ENCODE measurements at places on chromosomes 2 and 18. TPM values are rescaled to one million over a fixed set of nuclear protein-coding genes. Genes with fewer than 3 reads are reported as not detected.

Gene UPP2
- not detected for total RNA-seq

Gene HDHD2
- total RNA-seq: 27.3 TPM

Gene TTC27
- total RNA-seq: 41.7 TPM

DNA sequence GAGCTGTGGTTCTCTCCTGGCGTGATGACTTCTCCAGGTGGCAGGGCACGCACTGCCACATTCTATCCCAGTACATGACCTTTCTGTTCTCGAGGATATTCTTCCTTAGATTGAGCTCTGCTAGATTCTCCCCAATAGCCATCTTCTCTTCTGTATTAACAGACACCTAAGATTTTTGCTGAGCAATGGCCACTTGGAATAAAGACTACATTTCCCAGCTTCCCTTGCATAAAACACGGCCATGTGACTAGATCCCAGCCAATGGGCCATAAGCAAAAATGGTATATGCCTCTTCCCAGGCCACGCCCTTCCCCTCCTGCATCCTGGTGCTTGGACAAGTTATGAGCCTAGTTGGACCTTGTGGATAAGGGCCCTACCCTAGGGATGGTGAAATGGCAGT lies 82.1 kb downstream of the EIF2AK3 start:
- DNase-seq: no peak

GRCh38 chr2:12081481-12082210 lies 335.2 kb downstream of the LPIN1 start:
- DNase-seq: no peak

- no peak for DNase-seq
Observed at GRCh38 chr2:225916692-225917091, 517.2 kb downstream of the NYAP2 start.

Data from CD8-positive, alpha-beta memory T cell (primary cell).